NCI-H226 (cell line): ENCODE measurements at places on chromosomes 16 and 17.

DNA sequence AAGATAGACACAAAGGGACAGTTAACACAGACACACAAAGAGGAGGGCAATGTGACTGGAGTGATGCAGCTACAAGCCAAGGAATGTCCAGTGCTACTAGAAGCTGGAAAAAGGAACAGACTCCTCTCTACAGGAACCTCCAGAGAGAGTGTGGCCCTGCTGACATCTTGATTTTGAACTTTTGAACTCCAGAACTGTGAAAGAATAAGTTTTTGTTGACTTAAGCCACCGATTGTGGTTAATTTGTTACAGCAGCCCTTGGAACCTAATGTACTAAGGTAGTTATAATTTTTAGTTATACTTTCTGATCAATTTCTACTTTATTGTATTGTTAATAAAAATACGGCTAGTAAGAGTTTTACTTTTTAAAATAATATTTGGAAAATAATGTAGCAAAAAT lies 129.1 kb downstream of the MYO1D start:
- no peak for DNase-seq

DNA sequence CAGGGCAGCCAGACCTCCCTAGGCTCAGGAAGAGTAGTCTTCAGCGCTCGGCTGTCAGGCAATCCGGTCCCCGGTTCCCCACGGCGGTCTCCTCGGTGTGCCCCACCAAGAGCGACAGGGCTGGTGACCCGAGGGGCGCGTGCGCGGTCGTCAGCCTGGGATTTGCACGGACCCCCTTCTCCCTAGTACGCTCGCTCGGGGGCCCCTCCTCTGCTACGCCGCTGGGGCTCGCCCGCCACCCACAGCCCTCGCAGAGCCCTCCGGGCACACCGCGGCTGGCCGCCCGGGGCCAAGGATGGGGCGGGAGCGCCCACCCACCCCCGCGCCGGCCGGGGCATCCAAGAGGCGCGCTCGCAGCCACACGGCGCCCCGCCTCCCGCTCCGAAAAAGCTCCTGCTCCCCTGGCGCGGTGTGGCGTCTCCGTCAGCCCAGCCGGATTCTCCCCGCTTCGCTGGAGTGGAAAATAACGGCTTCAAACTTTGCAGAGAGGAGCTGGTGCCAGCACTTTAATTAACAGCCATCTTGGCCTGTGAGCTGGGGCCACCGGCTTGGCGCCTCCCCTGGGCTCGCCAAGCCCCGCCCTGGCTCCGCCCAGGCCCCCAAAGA lies 2.1 kb upstream of the C1QL1 start:
- peak; percentile 50 for DNase-seq

DNA sequence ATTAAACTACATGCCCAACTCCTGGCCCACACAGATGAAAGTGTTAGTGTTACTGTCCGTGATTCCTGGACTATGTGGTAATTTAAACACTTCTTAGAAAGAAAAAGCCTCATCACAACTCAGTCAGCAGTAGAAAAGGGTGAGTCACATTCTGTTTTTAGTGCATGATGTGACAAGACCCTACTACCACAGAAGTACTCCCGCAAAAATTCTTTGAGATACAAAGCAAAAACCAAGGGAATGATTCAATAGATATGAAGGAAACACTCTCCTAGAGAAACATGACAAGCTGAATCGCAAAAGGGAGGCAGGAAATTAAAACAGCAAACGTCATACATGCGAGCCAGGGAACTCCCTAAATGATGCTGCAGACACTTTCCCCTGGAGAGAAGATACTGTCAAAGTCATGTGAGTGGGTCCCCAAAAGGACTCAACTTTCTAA lies 14.4 kb downstream of the SNN start:
- DNase-seq = peak; percentile 84

GRCh38 chr16:55534756-55535155 lies 25.9 kb downstream of the LPCAT2 start:
- DNase-seq = no peak

- no peak for DNase-seq
Measured at GRCh38 chr17:45888392-45888791, 6.0 kb upstream of the MAPT start.

- DNase-seq = no peak
Measured at GRCh38 chr17:40086150-40087044, 14.0 kb downstream of the NR1D1 start.
